Stimulated activated CD8-positive, alpha-beta memory T cell treated with anti-CD3 and anti-CD28 coated beads, Interleukin-4, amount 100 ng/mL, for 4 hours (primary cell): ENCODE measurements at places on chromosomes 3 and 15.

- DNase-seq = no peak
These were observed 781.7 kb downstream of the MECOM start for GRCh38 chr3:168881804-168882203.

DNA sequence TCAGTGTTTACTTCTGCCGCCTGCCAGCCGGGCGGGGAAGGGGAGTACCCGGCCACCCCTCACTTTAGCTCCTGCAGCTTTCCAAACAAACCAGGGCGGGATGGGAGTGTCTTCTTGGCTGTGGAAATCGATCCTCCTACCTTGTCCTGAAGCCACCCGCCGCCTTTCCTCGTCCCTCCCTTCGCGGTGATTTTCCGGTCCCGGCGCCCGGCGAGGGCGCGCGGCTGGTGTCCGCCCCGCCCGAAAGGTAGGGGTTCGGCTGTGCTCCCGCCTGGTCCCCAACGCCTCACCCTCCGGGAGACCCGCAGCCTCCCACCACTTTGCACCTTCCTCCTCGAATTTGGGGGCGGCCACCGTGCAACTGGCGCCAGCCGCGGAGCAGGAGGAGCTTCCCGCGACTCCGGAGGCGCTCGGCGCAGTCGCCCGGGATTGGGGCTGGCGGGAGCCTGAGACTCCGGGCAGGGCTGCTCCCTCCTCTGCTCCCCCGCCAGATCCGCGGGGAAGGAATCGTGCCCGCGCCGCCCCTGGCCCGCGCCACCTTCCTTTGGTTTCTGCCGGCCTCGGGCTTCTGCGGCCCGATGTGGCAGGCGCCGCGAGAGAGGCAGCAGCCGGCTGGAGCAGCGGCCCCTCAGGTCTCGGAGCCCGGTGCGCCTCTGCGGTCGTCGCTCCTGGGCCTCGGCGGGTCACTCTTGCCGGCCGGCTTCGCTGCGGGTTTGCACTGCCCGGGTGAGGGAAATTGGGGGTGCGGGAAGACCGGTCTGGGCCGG lies 30.7 kb upstream of the ST3GAL6 start:
- DNase-seq = no peak

DNA sequence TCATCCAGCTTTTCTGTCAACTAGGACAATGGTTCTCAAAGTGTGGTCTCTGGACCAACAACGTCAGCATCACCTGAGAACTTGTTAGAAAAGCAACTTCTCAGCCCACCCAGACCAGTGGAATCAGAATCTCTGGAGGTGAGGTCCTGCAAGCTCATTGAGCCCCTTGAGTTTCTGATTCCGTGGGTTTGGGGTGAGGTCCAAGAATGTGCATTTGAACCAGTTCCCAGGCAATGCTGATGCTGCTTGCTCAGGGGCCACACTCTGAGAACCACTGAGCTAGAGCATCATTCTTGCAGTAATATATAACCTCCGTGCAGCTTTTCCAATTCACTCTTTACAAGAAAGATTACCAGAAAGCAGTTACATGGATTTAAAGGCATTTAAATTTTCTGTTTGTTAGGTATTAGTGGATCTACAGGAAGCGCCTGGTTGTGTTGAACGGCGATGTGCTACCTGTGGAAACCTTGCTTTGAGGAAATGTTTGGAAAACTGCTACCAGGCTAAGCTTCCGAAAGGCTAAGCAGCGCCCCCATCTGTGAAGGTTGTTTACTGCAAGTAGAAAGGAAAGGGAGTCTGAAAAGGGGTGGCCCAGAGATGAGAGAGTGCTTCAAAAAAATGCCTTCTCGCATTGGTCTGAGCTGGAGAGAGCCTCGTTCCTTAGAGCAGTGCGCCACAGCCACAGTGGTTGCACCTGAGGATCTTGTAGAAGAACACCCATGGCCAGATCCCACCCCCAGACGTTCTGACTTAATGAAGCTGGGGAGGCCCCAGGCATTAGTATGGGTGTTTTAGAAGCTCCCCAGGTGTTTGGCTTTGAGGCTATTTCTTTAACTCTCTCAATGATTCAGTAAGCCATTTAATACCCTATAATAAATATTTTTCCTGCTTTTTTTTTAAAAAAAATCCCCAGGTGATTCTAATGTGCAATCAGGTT lies 50.0 kb downstream of the RLBP1 start:
- DNase-seq = no peak

- DNase-seq = no peak
These were observed 12.7 kb downstream of the SEC61A1 start for GRCh38 chr3:128064962-128065361.

DNA sequence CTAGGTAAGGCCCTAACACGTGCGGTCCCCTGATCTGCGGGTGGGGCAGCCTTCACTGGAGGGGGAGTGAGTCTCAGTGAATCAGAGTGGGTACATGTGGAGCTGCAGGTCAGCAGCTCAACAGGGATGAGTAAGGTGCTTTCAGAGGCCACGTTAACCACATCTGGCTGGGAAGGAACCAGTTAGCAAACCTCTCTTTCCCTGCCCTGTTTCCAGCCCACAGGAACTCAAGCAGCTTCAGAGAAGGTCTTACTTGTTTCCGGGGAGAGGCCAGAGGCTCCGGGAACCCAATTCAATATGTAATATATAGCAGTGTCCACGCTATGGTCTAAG lies 175.3 kb downstream of the XXYLT1 start:
- no peak for DNase-seq

DNA sequence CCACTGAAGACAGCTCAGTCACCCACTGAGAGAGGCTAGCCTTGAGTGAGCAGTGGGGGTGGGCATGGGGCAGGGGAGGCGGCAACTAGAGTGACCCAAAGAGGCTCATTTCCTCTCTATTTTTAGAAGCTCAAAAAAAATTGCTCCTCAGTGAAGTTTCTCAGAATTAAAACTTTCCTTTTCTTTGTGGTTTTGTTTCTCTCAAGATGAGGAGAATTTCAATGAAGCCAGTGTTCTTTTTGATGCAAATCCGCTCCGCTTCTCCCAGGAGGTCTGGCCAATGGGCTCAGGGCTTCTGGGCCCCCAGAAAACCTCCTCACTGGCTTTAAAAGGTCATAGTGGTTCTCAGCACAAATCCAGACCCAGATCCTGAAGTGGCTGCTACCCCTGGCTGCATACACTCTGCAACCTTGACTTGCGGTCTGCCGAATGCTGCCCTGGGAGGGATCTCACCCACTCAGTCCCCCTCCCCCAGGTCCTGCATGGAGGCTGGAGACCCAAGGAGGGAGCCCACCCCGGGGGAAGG lies at the start of gene ACSBG1:
TSS of gene ACSBG1 (minus strand) at position 51 of the 526 bp plus-strand sequence. CDS start 64 bp downstream, outside the sequence.
- no peak for DNase-seq

DNA sequence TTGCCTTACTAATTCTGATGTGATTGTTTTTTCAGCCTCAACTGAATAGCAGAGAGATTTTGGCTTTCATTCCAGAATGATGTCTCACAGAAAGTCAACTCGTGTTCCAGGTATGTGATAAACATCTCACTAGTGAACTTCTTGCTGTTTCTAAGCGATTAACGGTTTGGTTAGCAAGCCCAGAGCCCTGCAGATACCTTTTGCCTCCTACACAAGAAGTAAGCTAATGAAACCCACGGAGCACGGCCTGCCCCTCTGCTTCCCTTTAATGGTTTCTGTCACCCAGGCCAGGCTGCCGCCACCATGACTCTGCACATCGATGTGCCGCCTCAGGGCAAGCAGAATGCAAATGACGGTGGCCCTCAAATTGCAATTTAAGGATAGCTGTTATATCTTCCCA lies 155.9 kb upstream of the ICE2 start:
- DNase-seq = no peak

GRCh38 chr3:120742849-120743365 lies 363 bp downstream of the GTF2E1 start:
- no peak for DNase-seq

- no peak for DNase-seq
These were observed 119.9 kb downstream of the NSMCE3 start for GRCh38 chr15:29149738-29150075.

GRCh38 chr3:81910244-81910852 lies 148.9 kb upstream of the GBE1 start:
- no peak for DNase-seq

DNA sequence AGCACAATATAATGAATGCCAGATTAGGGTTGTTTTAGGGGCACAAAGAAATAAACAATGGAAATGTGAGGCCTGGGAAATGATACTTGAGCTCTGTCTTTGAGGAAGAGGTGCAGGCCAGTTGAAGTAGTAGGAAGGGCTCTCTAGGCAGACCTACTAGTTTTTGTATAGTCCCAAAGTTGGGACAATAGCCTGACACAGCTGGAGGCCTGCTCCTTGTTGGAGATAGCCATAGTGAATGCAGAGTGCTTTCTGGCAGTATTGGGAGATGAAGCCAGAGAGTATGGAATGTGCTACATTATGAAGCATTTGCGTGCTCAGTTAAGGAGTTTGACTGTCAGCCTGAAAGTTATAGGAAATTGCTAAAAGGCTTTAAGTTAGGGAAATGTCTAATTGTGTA lies 251.2 kb upstream of the ZPLD1 start:
- no peak for DNase-seq

- no peak for DNase-seq
These were observed 4.4 kb downstream of the ITIH3 start for GRCh38 chr3:52798978-52799476.

GRCh38 chr3:58487140-58487886 lies 4.6 kb upstream of the KCTD6 start:
- DNase-seq = no peak

GRCh38 chr15:64356710-64357040 lies 702 bp upstream of the CSNK1G1 start:
- DNase-seq = no peak

DNA sequence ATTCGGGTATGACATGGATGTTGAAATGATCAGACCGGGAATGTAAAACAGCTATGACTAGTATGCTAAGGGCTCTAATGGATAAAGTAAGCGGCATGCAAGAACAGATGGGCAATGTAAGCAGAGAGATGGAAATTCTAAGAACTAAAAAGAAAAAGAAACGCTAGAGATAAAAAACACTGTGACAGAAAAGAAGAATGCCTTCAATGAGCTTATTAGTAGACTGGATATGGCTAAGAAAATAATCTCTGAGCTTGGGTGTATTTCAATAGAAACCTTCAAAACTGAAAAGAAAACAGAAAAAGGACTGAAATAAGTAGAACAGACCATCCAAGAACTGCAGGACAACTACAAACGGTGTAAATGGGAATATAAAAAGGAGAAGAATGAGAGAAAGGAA lies 101.2 kb downstream of the HES1 start:
- no peak for DNase-seq

- DNase-seq = no peak
These were observed 60.8 kb downstream of the TRAT1 start for GRCh38 chr3:108883373-108883772.

DNA sequence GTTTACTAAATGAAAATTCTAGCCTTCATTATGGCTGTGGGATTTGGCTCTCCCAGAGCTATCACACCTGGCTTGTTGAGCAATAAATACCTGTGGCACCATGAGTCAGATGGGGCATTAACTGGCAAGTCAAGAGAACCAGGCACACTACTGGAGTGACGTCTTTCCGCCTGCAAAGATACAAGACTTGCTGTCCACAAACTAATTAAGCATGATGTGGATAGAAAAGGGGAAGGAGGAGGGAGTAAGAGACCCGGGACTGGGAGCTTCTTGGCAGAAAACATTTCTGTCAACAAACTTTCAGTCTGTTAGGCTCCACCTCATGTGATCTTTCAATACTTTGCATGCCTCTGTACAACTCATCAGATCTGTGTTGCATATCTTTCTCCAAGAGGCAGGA lies 56.5 kb downstream of the CLDN1 start:
- DNase-seq = no peak

DNA sequence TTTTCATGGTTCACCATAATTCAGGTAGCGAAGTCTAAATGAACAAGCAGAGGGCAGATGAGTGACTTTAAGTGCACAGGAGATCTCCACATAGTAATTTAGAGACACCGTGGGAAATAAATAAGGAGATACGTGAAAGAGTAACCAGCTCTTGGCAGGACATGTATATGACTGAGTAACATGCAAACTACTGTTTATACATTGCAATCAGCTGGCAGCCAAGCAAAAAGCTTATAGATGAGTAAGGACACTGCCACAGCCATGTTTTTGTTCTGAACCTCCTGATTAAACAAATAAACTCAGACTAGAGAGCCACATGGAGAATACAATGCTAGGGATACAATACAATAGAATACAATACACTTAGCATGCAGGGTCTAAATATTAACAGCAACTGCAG lies 252.4 kb downstream of the FHIT start:
- DNase-seq = no peak

GRCh38 chr15:71051539-71051938 lies 63.7 kb upstream of the THSD4 start:
- DNase-seq = no peak

- DNase-seq = no peak
These were observed 42.9 kb downstream of the C3orf38 start for GRCh38 chr3:88192631-88193030.

- DNase-seq = no peak
These were observed 7.2 kb downstream of the APBA2 start for GRCh38 chr15:28892789-28893610.

GRCh38 chr3:79367803-79368202 lies 400.0 kb downstream of the ROBO1 start:
- no peak for DNase-seq

DNA sequence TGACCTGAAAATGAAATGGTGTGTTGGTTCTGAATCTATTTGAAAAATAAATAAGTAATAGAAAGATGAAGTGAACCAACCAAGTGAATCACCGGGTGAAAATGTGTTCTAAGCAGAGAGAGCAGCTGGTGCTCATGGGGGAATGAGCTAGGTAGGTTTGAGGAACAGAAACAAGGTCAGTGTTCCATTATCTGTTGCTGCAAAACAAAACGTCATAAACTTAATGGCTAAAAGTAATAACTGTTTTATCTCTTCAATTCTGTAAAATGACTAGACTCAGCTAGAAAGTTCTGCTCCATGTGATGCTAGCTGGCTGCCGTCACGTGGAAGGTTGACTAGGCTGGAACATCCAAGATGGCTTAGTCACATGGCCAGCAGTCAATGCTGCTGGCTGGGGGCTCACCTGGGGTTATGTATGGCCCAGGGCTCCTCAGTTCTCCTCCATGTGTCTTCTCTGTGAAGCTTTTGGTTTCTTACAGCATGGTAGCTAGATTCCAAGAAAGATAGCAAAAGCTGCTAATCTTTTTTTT lies 13.3 kb upstream of the SH3BP5 start:
- no peak for DNase-seq

DNA sequence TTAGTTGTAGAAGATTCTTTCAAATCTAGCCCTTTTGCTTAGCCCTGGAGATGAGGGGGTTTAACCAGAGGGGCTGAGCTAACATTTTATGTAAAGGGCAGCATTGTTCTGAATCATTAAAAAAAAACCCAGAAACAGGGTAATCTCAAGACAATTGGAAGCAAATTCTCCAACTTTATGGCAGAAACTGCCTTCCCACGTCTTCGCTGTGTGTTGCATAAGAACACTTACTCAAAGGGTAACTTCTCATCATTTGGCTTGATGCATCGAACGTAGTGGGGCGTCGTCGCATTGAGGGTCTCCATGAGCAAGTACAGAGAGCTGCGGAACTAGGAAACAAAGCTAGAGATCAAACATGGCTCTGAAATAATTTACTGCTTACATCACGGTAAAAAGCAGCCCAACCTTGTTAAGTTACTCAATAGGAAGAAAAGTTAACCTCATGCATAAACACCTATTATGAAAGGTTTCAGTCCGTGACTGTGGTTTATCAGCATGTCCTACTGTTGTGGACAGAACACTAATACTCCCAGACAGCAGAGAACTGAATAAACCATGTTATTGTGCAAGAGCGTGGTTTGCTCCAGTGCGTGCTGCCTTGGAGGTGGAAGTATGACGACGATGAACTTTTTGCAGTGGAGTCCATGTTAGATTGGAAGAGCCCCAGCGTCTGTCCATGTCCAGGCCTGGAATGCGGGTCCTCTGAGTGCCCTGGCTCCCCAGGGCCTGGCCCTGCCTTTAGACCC lies 48.7 kb downstream of the MYO5C start:
- DNase-seq = no peak

GRCh38 chr3:12946251-12946648 lies 104.9 kb upstream of the RPL32 start:
- DNase-seq = no peak
